Sigmoid colon (tissue), 7 donors: ENCODE measurements at places on chromosomes 13 and 19. TPM values are rescaled to one million over a fixed set of nuclear protein-coding genes. Genes with fewer than 3 reads are reported as not detected.

- no peak for DNase-seq
Observed at GRCh38 chr19:47097396-47098201, 16.0 kb downstream of the ZC3H4 start.

GRCh38 chr19:6568816-6569215 is 22.1 kb downstream of the CD70 start:
- no peak for DNase-seq

DNA sequence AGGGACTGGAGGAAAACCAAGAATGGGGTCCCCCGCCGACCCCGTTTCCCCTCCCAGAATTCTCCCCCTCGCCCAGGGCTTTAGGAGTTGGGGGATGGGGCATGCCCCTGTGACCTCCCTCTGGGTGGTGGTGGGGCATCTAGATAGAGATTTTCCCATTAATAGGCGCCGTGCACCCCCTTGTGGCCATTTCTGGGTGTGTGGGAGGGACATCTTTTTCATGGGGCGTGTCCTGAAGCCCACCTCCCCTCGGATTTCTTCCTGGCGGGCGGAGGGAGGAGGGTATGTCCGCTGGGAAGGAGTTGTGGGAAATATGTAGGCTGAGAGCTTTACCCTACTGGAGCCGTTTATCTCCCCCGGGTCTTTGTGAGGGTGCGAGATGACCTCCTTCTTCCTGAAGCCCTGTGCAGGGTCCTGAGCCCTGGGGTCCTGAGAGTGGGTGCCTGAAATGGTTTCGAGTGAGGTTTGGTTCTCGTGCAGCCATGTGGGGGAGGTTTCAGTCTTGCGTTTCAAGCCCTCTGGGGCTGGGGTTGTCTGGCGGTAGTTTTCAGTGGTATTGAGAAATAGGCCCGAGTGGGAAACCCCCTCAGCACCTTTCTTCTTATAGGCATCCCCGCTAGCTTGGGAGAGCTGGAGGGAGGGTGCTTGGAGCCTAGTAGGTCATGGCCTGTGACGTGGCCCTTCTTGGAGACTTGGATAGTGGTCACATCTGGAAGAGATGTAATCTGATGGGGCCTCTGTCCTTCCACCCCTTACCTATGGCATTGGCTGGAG is 1.0 kb downstream of the PRMT1 start:
- DNase-seq, result peak; percentile 82

DNA sequence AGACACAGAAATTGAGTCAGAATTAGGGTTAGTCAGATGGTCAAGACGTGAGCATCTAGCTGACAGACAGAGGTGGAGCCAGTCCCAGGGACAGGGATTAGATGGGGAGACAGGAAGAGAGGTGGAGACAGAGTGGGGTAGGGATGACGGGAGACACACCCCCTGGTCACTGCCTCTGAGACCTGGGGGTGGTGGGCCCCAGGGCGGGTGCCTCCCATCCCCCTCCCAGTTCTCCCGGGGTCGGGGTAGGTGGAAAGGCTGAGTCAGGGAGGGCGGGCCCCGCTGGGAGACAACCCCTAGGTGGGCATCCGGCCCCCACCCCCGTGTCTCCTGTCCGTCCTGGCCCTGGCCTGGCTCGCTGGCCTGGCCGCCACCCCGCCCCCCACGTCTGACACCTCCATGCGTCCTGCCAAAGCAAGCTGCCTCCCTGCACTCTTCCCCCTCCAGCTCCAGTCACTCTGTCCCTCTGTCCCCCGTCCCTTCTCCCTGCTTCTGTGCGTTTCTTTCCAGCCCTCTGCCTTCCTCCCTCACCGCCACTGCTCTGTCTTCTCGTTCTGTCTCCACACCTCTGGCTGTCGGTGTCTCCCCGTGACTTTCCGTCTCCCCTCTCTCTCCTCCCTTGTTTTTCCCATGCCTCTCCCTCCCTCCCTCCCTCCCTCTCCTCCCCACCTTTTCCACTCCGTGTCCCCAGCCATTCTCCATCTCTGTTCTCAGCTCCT is 15.1 kb downstream of the CCDC97 start:
- peak; percentile 89 for DNase-seq

DNA sequence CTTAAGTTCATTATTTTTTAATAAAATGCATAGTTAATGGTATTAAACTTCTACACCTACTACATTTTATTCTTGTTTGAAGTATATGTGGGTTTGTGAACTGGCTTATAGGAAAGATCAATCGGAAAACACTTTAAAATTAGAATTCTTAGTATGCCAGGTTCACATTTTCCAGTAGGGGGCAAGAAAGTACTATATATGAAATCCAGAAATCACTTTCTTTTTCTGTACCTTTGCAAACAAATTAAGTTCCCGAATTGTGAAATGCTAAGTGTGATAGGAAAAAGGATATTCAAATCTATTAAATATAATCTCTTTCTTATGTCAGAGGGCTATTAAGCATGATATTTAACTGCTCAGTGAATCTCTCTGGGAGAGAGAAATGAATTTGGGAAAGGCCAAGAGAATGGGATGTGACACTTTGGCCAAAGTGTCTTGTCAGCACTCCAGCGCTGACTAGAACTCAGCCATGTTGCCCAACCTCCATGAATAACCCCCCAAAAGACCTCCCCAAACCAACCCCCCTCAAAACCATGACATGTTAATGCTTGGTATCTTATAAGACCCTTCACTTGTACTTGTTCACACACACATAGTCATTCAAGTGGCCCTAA is 122.6 kb upstream of the SLC10A2 start:
- DNase-seq, result no peak

- no peak for DNase-seq
Observed at GRCh38 chr19:18771328-18772242, 19.5 kb downstream of the COMP start.

GRCh38 chr19:46717034-46717715 is at the start of gene PRKD2:
TSS of gene PRKD2 (minus strand) at chr19:46717114. CDS start at chr19:46716370, 744 bp downstream.
- DNase-seq, result peak; percentile 96

DNA sequence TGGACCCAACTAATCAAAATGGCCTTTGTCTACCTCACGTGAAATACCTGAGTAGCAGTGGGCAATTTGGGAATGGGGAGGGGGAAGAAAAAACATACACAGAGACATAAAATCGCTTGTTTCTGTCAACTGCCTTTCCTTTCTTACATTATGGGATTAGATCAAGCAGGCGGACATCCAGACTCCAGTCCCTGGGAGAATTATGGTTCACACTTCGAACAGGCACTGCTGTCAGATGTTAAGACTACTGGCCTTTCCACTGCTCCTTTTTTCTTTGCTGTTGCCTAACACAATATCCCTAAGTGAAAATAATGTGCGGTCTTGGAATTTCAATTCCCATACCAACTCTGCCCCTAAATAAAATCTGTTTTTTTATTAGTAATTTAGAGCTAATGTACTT is 1719.7 kb upstream of the SLC10A2 start:
- DNase-seq, result no peak

DNA sequence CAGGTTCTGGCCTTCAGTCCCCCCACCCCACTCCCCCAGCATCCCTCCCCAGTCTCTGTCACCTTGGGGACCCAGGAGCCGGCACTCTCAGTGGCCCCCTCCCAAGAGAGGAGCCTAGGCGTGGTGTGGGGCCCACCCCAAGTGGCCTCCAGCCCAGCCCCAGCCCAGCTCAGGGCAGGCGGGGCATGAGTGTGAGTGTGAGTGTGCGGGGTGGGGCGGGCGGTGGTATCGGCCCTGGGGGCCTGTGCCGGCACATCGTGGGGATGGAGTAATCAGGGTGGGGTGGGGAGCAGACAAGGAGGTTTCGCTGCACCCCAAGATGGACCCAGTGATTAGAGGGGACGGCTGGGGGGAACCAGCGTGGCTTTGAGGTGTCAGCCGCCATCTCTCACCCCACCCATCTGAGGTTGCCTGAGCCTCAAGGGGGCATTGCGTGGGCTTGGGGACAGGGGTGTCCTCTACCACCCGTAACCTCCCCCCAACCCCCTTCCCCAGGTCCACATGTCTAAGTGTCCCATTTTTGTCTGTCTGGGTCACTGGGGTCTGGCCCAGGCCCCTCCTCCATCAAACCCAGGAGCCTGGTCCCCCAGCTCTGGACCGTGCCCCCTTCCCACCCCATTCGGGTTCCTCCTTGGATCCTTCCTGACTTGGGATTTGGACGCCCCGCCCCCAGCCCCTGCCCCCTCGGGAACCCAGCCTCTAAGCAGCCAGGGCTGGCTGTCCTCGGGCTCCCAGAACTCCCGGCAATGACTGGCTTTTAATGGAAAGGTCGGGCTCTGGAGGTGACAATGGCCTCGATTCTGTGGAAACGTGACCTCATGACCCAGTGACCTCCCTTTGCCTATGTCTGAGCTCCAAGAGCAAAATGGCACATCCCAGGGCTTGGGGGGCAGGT is 6.9 kb upstream of the SULT2B1 start:
- DNase-seq, result no peak

- DNase-seq, result no peak
Observed at GRCh38 chr19:1767464-1767933, 14.2 kb downstream of the ONECUT3 start.

Gene OR10H1
- total RNA-seq, result not detected

Gene LILRB4
- total RNA-seq, result 1.4 TPM

DNA sequence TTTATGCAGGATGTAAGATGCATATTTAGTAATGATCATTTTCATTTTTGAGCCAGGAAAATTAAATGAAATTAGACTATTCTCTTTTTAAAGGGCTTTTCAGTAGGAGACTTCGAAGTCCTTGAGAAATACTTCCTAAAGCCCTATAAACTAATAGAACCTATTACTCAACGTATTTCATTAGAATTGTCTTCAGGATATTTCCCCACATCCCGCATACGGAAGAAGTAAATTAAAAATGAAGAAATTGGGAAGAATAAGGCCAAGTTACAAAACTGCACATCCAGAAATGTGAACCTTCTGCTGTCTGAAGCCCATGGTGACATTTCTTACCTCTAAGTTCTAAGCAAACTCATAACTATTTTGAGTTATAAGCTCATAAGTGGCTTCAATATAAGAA is 66.5 kb downstream of the RXFP2 start:
- no peak for DNase-seq

Gene ANKLE1
- total RNA-seq, result 0.49 TPM

- DNase-seq, result no peak
Observed at GRCh38 chr19:917323-918151, at the start of gene KISS1R. TSS of gene KISS1R (plus strand) at chr19:917333. CDS start at chr19:917503, 170 bp downstream.

DNA sequence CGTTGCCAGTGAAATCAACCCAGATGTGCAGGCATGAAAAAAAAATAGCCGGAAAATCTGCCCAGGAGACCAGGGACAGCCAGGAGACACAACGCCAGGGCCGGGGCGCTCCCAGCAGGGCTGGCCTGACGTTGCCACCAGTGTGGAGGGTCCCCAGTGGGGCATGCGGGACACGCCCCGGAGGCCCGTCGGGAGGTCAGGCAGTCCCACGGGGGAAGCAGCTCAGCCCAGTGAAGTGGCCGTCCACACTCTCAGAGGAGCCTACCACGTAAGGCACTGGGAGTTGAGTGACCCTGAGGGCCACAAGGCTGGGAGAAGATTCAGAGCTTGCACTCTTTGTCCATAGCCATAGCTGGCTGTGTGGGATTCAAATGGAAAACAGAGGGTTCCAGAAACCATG is 53.2 kb upstream of the GAS6 start:
- DNase-seq, result no peak

DNA sequence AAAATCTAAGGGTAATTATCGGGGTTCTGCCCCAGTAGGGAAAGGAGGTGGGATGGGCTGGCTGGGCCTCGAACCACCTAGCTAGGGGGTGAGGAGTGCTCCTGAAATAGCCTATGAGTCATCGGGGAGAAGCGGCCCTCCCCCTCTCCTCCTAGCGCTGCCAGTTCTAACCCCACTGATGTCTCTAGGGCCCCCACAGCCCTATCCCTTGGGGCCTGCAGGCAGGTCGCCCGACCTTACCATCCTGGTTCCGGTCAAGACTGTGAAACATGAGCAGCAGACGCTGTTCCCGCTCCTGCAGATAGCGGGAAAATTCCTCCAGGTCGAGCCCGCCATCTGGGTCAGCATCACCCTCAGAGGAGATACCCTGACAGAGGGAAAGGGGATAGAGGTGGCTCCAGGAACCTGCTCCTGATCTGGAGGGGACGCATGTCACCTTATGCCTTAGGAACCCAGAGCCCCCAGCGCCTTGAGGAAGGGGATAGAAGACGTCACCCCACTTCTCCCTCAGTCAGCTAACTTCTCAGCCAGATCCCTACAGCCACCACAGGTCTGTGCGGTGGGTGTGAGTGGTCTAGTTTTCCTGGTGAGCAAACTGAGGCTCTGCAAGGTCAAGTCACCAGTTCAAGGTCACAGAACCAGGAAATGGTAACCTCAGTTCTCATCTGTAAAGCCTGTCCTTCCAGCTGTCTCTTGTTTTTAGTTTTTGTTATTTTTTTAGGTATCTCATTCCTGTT is 1.5 kb downstream of the SLC25A23 start:
- DNase-seq, result no peak

- peak; percentile 67 for DNase-seq
Observed at GRCh38 chr13:75480671-75481175, 1.2 kb downstream of the TBC1D4 start.

DNA sequence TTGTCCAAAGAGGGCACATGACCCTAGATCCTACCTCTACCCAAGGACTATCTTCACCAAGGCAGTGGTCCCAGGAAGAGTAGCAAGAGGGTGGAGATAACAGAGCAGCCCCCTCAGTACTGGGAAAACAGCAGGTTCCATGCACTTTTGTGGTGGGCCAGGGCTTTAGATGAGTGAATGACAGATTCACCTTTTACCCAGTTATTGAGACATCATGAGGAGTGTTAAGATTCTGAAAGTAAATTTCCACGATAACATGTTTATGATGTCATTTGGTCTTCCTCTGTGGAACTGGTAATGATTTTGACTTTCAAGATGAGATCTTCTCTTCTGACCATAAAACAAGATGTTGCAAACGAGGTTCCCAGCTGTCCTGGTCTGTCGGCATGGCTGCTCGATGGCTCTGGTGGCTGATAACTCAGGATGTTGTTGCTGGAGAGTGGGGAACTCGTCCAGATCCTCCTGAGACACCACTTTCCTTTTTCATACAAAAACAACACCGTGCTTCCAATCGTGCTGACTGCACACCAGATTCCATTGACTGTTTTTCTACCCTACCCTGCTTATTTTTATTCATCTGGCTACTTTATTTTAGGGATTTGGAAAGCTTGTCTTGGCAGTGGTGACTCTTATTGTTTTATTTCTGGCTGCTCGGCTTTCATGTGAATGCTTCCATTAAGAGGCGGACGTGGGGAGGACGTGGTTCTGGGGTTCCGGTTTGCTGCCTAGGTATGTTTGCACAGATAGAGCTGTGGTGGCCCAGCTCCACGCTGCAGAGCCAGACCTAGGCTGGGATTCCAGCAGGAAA is 88.5 kb downstream of the LRCH1 start:
- no peak for DNase-seq

GRCh38 chr13:86020351-86021002 is 221.3 kb upstream of the SLITRK6 start:
- no peak for DNase-seq
